ENCODE measurements at places on chromosomes 6 and 20.

DNA sequence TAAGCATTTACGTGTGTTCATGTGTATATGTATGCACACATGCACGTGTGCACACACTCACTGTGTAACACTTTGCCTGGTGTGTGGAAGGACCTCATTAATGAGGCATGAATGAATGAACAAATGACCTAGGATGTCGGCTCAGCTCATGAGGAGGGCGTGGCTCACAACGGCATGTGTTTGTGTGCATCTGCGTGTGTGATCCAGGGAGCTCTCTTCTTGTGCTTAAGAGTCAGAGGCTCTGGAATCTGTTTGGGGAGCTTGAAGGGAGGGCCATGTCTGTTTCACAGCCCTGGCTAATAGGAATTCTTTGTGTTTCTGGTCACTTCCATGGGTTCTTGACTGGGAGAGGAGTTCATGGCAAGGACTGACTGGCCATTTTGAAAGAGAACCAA, 32.7 kb downstream of the TOX2 start:
- DNase-seq, result no peak

GRCh38 chr6:48397887-48398286, 286.9 kb upstream of the PTCHD4 start:
- DNase-seq, result no peak

DNA sequence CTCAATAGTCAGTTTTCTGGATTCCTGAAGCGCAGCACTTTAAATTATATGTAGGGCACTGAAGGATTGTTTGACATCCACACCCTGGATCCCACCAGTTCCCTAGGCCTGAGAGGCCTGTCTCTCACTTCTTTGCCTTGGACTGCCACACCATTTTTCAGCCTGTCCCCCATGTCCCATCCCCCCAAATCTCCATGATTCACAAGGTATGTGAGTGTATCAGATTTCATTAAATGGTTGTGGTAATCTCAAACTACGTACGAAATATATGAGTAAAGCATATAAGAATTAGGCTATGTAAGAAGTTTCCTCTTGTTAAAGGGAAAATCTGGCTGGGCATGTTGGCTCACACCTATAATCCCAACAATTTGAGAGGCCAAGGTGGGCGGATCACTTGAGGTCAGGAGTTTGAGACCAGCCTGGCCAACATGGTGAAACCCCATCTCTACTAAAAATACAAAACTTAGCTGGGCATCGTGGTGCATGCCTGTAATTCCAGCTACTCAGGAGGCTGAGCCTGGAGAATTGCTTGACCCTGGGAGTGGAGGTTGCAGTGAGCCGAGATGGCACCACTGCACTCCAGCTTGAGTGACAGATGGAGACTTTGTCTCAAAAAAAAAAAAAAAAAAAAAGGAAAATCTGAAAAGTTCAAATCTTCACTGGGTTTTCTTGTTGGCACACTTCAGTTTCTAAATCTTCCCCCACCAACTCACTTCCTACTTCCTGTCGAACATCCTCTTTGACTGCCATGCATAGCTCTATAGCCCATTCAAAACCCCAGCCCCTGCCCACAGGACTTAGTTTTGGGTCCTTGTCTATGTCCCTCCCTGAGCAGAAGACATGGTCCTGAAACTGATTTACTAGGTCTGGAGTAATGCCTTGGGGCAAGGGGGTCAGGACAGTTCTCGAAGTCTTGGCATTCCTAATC, 97.3 kb upstream of the SHLD1 start:
- no peak for DNase-seq

DNA sequence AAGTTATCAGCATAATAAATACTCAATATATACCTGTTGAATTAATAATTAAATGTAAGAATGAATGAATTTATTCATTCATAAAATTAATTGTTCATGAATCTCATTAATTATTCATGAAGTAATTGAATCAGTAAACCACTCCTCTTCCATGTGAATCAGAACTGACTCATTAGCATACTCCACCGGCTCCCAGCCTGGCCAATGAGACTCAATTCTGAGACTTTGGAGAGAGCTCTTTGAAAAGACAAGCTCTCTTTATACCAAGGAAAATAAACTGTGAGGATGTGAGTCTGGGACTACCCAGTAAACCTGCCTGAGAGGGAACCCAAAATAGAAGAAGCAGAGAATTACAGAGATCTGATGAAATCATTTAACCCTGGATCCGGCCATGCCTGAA, 8.4 kb upstream of the SLC2A10 start:
- DNase-seq, result no peak

GRCh38 chr6:2181567-2181966, 63.8 kb downstream of the GMDS start:
- no peak for DNase-seq

DNA sequence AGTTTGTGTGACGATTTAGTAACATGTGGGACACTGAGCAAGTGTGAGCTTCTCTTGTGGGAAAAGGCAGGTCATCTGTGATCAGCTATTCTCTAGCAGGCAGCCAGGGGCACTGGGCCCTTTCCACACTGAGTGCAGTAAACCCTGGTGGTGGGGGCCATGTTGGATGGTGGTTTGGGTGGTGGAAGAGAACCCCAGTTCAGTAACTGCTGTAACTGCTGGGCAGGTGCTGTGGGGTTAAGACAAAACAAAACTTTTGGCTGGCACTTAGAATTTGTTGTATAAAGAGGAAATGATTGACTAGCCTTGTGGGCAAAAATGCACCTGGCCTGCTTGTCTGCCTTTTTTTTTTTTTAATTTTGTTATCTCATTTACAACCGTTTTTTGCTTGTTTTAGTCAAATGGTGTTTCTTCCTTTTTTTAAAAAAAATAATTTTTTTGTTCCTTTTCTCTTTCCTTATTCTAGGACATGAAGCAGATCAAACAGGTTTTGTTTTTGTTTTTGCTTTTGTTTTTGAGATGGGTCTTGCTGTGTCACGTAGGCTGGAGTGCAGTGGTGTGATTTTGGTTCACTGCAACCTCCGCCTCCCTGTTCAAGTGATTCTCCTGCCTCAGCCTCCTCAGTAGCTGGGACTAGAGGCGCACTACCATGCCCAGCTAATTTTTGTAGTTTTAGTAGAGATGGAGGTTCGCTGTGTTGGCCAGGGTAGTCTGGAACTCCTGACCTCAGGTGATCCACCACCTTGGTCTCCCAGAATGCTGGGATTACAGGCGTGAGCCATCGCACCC, 59.8 kb downstream of the IGF2R start:
- peak; percentile 54 for DNase-seq

GRCh38 chr6:39790772-39791171, 1.4 kb upstream of the DAAM2 start:
- DNase-seq, result no peak

DNA sequence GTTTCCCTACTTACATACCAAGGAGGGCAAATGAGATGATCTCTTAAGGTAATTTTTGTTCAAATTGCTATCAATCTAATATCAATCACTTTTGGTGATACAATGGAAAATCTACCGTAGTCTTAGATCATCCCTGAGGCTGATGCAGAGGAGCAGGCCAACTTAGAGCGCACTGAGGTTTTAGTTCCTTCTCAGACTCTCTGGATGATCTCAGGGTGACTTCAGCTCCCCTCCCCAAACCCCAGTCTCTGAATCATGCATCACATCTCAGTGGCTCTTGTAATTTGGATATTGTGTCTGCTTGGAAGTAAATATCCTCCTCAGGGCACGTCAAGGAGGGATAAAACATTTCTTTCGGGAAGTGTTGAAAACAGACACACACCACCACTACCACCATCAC, 5.9 kb downstream of the TUBB2B start:
- no peak for DNase-seq

GRCh38 chr6:79158856-79159516, 75.5 kb downstream of the HMGN3 start:
- DNase-seq, result no peak

DNA sequence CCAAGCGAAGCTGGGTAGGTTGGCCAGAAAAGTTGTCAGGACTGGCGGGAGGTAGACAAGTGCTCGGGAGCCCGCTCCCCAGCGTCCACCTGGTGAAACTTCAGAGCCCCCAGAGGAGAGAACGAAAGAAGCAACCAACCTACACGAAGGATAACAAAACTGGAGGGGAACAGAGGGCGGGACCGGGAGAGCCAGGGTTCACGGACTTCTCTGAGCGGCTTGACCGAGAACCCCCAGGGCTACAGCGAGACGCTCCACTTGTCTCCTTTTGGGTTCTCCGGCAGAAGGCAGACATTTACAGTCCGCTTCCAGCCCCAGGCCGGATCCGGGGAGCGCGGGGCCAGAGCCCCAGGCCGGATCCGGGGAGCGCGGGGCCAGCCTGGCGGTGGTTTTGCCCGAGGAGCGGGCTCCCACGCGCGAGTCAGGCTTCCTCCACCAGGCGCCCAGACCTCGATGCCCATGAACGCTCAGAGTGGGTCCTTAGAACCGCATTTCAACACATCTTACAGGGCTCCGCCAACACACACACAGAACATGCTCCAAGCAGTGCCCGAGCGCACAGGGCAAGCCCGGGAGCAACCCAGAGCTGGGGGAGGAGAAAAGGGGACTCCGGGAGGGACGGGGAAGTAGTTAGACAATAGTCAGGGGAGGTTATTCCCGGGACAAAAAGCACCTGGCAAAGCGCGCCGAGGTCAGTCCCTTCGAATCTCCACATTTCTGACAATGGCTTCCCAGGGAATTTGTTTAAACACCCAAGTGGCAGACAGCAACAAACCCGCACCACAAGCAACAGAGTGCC, 1.1 kb downstream of the PTPRK start:
- peak; percentile 33 for DNase-seq

GRCh38 chr20:62986257-62986800, 20.4 kb downstream of the BHLHE23 start:
- DNase-seq, result no peak

GRCh38 chr6:26025894-26026832, 61.1 kb upstream of the HFE start:
- DNase-seq, result peak; percentile 97

DNA sequence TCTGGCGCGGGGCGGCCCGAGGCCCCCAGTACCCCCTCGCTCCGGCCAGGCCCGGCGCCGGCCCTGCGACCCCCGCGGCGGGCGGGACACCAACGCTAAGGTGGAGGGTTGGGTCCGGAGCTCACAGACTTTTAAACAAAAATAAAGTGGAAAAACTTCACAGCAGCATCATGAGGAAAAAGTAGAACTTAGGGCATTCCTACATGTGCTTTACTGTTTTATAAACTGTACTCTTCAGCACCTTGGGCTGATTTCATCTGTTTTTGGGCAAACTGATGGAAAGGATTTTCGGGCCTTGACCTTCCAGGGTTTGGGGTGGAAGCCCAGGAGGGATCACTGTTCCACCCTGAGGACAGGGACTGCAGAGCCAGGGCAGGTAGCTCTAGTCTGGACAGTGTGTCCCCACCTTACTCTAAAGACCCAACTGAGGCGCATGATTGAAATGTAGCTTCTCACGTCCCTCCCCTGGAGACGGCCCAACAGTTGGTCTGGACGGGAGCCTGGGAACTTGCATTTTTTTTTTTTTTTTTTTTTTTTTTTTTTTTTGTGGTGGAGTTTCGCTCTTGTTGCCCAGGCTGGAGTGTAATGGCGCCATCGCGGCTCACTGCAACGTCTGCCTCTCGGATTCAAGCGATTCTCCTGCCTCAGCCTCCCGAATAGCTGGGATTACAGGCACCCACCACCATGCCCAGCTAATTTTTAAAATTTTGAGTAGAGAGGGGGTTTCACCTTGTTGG, 740 bp downstream of the NELFCD start:
- DNase-seq, result peak; percentile 22

GRCh38 chr20:33518071-33518470, 28.2 kb downstream of the CBFA2T2 start:
- no peak for DNase-seq

GRCh38 chr20:15638816-15639215, 934.4 kb downstream of the KIF16B start:
- no peak for DNase-seq

GRCh38 chr20:20334489-20334888, 33.4 kb upstream of the INSM1 start:
- DNase-seq, result no peak

- DNase-seq, result no peak
These were observed 4.9 kb upstream of the LRRN4 start for GRCh38 chr20:6058684-6059295.
